ENCODE measurements at places on chromosomes 3 and 15.

GRCh38 chr3:73045391-73045790 lies 16.1 kb upstream of the EBLN2 start:
- DNase-seq: no peak

GRCh38 chr3:153233986-153234385 lies 72.0 kb downstream of the RAP2B start:
- no peak for DNase-seq

- peak; percentile 39 for DNase-seq
Measured at GRCh38 chr3:52291508-52292181, 4.0 kb downstream of the GLYCTK start.

- DNase-seq: peak; percentile 56
Measured at GRCh38 chr15:33068007-33068481, 126.5 kb downstream of the FMN1 start.

GRCh38 chr3:116001151-116001621 lies 377.9 kb downstream of the GAP43 start:
- no peak for DNase-seq

DNA sequence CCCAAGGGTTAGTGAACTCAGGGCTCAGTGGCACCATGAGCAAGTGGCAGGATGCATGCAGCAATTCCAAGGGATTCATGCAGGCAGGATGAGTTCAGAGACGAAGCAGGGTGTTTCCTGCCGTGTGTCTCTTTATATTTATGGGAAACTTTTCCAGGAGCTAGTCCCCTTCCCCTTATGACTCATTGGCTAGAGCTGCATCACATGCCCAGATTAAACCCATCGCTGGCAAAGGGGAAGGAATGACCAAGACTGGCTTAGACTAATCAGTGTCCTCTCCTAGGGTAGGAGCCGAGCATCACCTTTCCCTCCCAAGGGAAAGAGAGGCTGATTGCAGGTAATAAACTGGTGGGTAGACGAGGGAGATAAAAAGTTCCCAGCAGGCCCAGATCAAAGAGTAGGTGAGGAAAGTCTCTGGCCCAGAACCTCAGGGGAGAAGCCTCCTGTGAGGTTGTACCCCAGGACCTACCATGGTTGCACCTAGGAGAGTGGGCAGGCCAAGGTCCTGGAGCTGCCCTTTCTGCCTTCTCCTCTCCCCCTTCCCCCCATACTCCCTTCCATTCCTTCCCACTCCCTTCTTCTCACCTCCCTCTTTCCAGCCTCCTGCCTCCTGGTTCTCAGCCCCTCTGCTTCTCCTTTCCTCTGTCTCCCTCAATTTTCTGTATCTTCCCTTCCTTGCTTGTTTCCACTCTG lies 67.8 kb upstream of the ITGA11 start:
- no peak for DNase-seq

DNA sequence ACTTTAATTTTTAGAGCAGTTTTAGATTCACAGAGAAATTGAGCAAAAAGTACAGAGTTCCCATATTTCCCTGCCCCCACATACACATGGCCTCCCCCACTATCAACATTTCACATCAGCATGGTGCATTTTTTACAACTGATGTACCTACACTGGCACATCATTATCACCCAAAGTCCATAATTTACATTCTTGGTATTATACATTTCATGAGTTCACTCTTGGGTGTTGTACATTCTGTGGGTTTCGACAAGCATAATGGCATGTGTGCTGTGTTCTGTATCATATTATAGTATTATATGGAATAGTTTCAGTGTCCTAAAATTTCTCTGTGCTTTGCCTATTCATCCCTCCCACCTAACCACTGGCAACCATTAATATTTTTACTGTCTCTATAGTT lies 419.8 kb upstream of the THBS1 start:
- DNase-seq: no peak

DNA sequence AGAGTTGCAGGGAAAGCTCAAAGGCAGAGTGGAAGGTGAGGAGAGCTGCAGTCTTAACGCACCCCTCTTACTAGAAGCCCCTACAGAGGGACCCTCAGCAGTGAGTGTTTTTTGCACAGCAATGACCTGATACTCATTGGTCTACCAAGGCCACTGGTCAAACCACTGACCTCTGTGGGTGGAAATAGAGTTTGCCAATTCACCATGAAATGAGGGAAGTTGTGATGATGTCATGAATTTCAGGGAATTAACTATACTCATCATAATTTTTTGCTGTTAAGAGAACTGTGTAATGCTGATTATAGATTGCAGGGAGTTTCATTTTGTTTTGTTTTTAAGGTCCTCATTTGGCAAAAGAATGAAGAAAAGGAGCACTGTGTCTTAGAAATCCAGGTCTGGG lies 101.7 kb upstream of the SMAD3 start:
- DNase-seq: no peak

DNA sequence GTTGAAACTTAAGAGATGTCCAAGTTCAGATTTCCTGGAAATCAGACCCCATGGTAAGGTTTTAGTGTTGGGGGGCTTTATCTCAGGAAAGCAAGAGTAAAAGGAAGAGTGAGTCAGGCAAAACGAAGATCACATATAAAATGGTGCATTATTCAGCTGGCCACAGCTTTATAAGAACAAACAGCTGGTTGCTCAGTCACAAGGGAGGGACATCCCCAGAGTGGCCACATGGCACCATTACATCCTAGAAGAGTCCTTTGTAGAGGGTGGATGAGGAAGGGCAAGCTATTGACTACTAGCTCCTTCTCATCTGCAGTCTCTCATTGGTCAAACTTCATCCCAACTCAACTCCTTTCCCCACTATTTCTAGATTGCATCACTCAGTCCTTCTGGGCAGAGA lies 68.3 kb upstream of the COL8A1 start:
- DNase-seq: no peak

GRCh38 chr15:70062321-70062956 lies 35.3 kb downstream of the TLE3 start:
- no peak for DNase-seq

GRCh38 chr3:151766454-151766853 lies 32.7 kb downstream of the AADACL2 start:
- DNase-seq: no peak

GRCh38 chr3:123769356-123769743 lies 114.8 kb downstream of the MYLK start:
- DNase-seq: no peak
